ENCODE measurements at places on chromosomes 5 and 9. TPM values are rescaled to one million over a fixed set of nuclear protein-coding genes. Genes with fewer than 3 reads are reported as not detected.

Gene CDKN2B
- not detected for total RNA-seq

Gene OLFML2A
- total RNA-seq, result 4.3 TPM

Gene ECM2
- total RNA-seq, result not detected

Gene C9orf50
- not detected for total RNA-seq

Gene PCDHA9
- total RNA-seq, result not detected

Gene GPR151
- not detected for total RNA-seq

Gene CTXN3
- not detected for total RNA-seq

Gene TMEFF1
- 3.1 TPM for total RNA-seq

Gene CYLC2
- total RNA-seq, result not detected

Gene ZNF879
- 0.87 TPM for total RNA-seq

Gene CDH9
- not detected for total RNA-seq

Gene AMACR
- total RNA-seq, result 27.2 TPM

Data from Caki2 (cell line).